PC-9 (cell line): ENCODE measurements at places on chromosomes 16 and 17.
A peak's percentile ranks its signal among the peaks of the same experiment; 100 is the strongest.

DNA sequence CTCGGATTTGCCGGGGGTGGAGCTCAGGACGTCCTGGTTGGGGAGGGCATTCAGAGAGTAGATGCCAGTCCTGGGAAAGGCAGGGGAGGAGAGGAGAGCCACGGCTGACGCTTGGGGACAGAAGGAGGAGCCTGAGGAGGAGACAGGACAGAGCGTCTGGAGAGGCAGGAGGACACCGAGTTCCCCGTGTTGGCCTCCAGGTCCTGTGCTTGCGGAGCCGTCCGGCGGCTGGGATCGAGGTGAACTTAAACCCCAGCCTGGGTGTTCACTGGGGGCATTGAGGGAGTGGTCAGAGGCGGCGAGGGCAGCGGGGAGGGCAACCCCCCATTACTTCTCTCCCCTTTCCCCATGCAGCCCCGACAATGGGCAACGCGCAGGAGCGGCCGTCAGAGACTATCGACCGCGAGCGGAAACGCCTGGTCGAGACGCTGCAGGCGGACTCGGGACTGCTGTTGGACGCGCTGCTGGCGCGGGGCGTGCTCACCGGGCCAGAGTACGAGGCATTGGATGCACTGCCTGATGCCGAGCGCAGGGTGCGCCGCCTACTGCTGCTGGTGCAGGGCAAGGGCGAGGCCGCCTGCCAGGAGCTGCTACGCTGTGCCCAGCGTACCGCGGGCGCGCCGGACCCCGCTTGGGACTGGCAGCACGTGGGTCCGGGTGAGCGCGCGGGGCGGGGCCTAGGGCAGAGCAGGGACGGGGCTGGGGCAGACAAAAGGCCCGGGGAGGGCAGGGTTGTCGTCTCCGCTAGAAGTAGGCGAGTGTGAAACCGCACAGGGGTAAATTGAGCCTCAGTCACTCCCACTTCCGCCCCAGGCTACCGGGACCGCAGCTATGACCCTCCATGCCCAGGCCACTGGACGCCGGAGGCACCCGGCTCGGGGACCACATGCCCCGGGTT lies 3.7 kb downstream of the NOL3 start:
- DNase-seq, result peak; percentile 93

DNA sequence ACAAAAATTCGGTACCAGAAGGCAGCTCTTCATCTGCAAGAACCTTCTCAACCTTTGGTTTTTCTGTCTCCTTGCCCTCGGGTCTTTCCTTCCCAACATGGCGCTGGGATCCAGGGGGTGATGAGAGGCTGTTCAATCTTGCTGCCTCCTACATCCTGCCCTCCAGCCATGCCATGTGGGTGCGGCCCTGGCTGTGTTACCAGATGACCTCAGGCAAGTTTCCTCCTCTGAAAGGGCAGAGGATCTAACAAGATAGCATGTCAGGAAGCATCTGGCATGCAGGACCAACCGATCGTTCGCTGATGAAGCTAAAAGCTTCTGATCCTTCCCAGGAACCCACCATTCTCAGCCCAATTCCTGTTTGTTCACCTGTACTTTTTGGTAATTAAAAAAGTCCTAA lies 36.8 kb upstream of the BCAR1 start:
- no peak for DNase-seq

GRCh38 chr17:39622380-39623006 lies 4.3 kb upstream of the PPP1R1B start:
- DNase-seq, result no peak

- no peak for DNase-seq
Measured at GRCh38 chr17:15406081-15406480, 61.3 kb downstream of the CDRT4 start.

DNA sequence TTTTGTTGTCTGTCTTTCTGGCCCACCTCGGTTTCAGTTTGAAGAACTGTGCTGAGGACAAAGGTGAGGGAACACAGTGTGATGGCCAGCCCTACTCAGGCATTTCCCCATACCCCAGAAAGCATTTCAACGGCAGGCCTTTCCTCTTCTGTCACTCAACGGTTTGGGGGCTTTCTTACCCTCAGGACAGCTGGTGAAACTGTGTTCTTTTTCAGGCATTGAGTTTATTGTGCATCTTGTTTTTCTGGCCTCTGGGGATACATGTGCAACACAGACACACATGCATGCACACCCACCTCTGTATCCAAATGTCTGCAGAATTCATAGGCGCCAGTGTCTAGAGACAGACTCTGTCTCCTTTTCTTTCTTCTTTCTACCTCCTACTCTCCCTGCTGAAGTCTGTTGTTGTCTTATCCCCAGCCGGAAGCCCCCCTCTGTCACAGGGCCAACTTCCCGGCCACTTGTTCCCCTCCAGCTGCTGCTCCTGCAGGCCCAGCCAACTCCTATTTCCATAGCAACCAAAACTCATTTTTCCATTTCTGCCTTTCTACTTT lies 17.0 kb downstream of the CHD9 start:
- DNase-seq, result no peak

DNA sequence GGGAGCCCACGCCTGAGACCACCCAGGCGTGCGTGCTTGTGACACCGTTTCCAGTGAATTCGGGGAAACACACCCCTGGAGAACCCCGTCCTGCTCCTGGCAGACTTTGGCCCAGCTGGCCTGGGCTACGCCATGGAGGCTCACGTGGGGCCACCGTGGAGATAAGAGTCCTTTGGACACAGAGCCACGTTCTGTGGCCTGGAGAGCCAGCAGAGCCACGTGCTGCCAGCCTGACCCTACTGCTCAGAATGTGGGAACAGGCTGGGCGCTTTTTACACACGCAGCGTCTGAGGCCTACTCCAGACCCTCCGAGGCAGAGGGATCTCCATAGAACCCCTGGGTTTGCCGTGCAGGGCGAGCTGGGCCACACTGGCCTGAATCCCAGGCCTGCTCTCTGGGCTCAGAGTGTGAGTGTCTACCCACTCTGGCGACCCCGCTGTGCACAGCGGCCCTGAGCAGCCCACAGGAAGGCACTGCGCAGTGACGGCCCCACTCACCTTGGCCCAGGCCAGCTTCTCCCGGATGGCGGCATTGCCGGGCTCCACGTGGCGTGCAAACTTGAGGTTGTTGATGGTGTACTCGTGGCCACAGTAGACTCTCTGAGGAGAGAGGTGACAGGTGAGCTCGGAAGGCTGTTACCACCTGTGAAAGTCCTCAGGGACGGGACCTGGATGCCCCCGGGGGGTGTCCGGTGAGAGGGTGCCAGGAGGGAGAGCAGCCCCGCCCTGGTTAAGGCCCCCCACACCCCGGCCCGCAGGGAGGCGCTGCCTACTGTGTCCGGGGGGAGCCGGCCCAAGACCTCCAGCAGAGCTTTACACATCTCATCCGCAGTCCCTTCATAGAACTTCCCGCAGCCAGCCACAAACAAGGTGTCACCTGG lies 10.0 kb downstream of the HAGH start:
- DNase-seq, result no peak

DNA sequence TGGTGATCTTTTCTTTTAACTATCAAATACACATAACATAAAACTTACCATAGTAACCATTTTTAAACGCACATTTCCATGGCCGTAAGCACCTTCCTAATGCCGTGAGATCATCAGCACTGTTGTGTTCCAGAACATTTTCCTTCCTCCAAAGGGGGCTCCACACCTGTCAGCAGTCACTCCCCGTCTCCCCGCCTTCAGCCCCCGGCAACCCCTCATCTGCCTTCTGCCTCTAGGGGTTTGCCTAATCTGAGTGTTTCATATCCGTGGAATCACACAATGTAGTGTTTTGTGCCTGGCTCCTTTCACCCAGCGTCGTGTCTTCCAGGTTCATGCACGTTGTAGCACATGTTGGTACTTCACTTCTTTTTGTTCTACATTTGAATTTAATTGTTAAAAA lies 350.1 kb upstream of the TNRC6C start:
- DNase-seq, result no peak

DNA sequence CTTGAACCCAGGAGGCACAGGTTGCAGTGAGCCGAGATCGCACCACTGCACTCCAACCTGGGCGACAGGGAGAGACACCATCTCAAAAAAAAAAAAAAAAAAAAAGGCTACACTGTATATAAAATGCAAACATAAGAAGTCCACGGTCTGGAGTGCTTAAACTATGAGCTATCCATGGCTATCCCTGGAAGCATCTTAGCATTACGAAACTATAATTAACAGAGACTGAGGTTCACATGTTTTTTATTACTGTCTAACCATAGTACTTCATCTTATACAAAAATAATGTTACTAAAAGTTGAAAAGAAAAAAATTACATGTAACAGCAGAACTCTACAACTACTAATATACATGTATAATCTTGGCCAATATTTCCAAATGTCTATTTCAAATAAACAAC lies 32.8 kb downstream of the HELZ start:
- no peak for DNase-seq

DNA sequence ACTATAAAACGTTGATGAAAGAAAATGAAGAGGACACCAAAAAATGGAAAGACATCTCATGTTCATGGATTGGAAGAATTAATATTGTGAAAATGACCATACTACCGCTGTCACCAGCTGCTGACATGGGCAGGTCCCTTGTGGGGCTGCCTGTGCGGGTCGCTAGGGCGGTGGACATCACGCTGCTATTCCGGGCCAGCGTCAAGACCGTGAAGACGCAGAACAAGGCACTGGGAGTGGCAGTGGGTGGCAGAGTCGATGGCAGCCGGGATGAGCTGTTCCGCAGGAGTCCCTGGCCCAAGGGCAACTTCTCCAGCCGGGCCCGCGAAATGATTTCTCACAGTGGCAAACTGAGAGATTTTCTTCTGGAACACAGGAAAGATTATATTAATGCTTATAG lies 48.2 kb upstream of the NSRP1 start:
- DNase-seq, result no peak

- DNase-seq, result no peak
Measured at GRCh38 chr16:75252049-75252864, 833 bp upstream of the BCAR1 start.

DNA sequence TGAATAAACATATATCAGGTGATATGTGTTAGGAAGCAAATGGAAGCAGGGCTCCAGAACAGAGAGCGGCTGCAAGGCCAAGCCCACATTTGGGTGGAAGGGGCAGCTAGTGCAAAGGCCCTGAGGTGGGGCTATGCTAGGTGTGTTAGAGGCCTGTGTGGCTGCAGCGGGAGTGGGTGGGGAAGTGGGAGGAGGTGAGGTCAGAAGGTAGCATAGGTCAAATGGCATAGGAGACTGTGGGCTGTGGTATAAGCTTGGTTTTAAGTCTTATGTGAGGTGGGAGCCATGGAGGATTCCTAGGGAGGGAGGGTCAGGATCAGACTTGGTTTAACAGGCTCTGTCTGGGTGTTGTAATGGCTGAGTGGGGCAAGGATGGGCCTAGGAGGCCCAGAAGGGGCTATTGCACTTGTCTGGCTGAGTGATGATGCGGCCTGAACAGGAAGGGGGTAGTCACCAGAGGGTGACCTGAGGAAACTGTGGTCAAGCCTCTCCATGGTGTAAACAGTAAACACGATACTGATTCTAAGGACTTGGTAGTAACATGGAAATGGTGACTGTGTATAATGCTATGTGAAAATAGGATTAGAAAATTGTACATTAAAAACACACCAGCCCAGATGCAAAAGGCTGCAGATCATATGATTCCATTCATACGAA lies 31.1 kb downstream of the RAI1 start:
- DNase-seq, result peak; percentile 79

DNA sequence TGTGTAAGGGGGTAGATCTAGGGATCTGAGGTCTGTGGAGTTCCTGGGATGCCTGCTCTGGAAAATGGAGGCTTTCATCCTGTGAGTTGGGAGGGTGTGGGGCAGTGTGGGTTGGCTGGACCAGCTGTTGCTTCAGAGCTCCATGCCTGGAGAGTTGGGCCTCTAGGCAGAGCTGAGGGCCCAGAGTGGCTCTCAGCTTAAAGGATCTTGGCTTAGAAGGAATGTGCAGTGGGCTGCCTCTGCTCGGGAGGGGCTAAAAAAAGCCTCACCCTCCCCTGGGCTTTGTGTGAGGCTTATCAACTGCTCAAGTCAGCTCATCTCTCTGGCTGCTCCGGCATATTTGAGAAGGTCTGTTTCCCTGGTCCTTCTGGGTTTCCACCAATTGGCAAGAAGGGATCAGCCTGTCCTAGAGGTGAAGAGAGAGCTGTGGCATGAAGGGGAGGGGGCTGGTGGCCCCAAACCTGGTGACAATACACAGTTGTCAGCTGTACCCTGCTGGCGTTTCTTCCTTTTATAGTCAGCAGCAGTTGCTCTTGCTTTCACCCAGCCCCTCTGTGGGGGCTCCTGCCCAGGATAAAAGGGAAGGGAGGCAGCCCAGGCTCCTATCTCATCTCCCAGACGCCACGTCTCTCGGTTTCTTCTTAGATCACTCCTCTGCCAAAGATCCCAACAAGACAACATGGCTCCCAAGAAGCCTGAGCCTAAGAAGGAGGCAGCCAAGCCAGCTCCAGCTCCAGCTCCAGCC lies at the start of gene MYL4:
Gene MYL4 (plus strand): TSS at position 605 of the 745 bp plus-strand sequence. CDS start 75 bp downstream, at position 680.
- DNase-seq, result no peak

- no peak for DNase-seq
Measured at GRCh38 chr17:74252211-74252610, 21.8 kb upstream of the DNAI2 start.

GRCh38 chr17:18258356-18259038 lies at the start of gene FLII:
TSS of gene FLII (minus strand) at chr17:18258738. CDS start at chr17:18258690, 48 bp downstream.
- peak; percentile 63 for DNase-seq

DNA sequence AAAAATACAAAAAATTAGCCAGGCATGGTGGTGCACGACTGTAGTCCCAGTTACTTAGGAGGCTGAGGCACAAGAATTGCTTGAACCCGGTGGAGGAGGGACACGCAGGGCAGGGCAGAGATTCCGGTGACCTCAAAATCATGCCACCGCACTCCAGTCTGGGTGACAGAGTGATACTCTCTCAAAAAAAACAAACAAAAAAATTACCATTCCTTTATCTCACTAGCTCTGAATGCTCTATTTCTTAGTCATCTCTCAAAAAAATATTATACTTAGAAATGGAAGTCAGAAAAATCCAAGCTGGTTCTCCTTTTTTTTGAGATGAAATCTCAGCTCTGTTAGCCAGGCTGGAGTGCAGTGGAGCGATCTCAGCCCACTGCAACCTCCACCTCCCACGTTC lies 40.8 kb downstream of the SPOP start:
- DNase-seq, result no peak

DNA sequence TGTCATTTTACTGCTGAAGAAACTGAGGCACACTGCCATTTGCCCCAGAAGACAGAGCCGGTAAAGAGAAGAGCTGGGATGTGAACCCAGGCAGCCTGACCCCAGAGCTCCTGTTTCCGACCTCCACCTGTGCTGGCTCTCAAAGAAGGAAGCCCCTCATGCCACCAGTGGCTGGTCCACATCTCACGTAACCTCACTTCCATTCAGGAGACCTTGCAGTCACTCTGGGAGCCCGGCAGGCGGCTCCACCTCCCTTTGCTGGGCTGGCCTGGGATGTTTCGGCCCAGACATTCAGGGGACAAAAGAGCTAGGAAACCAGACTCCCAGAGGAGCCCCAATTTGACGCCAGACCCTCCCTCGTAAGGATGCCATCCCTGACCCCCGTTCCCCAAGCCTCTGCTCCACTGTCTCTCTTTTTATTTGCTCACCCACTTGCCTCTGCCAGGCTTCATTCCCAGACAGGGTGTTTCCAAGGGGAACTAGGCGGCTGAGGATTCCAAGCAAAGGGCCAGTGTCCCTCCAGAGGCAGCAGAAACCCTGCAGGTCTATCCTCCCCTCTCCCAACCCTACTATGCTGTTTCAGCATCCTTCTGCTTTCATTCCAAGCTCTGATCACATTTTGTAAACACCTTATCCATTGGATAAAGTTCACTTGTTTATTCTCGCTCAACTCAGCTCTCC lies 2.8 kb downstream of the TAF1C start:
- no peak for DNase-seq

GRCh38 chr17:82384051-82384729 lies 12.6 kb downstream of the UTS2R start:
- no peak for DNase-seq
